ENCODE measurements at places on chromosomes 3 and 15.

DNA sequence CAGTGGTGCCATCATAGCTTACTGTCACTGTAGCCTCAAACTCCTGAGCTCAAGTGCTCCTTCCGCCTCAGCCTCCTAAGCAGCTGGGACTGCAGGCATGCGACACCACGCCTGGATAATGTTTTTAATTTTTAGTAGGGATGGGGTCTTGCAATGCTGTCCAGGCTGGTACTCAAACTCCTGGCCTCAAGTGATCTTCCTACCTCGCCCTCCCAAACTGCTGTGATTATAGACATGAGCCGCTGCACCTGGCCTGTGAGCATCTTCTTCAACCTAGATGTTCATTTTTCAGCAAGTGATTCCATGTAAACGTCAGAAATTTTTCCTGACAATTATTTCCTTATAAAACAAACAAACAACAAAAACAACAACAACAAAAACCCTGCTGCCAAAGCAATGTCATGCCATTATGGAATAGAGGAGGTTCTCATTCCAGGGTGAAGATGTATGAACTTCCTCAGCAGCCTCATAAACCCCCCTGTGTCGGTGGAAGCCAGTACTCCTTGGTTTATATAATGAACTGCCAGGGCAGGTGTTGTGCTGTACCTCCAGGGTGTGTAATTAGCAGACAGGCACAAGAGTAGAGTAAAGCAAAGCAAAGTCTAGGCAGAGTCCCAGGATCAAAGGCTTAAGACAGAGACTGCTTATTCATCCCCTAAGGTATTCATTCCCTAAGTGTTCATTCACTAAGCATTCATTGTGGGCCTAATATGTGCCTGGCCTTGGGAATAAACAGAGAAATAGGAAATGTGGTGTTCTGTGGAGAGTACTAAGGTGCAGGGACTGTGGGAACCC is 44.6 kb downstream of the NR2C2 start:
- DNase-seq = no peak
- no peaks in the 10 kb centered on the region for H3K27me3 ChIP-seq
- H3K36me3 ChIP-seq = no peaks in the 10 kb centered on the region
- H3K27ac ChIP-seq = no peak overlapping the region
- H3K4me1 ChIP-seq = peaks cover 23% of the 10 kb centered on the region

- DNase-seq = no peak
- peaks cover 3% of the 10 kb centered on the region for H3K4me1 ChIP-seq
- no peaks in the 10 kb centered on the region for H3K36me3 ChIP-seq
- H3K27ac ChIP-seq = no peak overlapping the region
- no peaks in the 10 kb centered on the region for H3K27me3 ChIP-seq
These were observed 115.5 kb downstream of the NFKBIZ start for GRCh38 chr3:101964861-101965260.

GRCh38 chr3:141148770-141149169 is 82.9 kb upstream of the PXYLP1 start:
- no peak overlapping the region for H3K4me3 ChIP-seq
- no peak overlapping the region for H3K27ac ChIP-seq
- no peaks in the 10 kb centered on the region for H3K27me3 ChIP-seq
- DNase-seq = no peak

DNA sequence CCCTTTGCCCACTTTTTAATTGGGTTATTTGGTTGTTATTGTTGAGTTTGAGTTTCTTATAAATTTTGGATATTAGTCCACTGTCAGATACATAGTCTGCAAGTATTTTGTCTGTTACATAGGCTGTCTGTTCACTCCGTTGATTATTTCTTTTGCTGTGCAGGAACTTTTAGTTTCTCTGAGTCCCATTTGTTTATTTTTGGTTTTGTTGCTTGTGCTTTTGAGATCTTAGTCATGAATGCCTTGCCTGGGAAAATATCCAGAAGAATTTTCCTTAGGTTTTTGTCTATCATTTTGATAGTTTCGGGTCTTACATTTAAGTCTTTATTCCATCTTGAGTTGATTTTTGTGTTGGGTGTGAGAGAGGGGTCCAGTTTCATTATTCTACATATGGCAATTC is 254.5 kb downstream of the NLGN1 start:
- H3K36me3 ChIP-seq = no peaks in the 10 kb centered on the region
- H3K27ac ChIP-seq = no peak overlapping the region
- DNase-seq = no peak
- H3K27me3 ChIP-seq = no peaks in the 10 kb centered on the region
- H3K4me3 ChIP-seq = no peak overlapping the region
- no peaks in the 10 kb centered on the region for H3K4me1 ChIP-seq

DNA sequence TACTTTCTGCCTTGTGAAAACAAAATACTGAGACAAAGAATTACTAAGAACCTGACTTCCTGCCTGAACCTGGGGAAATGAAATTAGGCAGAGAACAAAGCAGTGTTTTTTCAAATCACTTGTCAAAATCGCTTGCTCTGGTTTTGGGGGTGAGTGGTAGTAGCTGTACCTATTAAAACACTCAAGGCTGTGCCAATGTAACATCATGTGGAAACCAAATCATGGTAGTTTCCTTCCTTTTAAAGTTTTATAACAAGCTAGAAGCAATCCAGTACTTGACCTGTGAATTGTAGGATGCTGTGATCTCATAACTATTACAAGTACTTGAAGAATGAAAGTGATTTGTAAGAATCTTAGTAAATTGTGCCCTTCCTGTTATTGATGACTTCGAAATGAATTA is 6.7 kb downstream of the CMTM8 start:
- H3K27ac ChIP-seq = no peak overlapping the region
- DNase-seq = no peak
- H3K27me3 ChIP-seq = peaks cover 6% of the 10 kb centered on the region

All from B cell (primary cell).